ENCODE measurements at places on chromosomes 1 and 21.

DNA sequence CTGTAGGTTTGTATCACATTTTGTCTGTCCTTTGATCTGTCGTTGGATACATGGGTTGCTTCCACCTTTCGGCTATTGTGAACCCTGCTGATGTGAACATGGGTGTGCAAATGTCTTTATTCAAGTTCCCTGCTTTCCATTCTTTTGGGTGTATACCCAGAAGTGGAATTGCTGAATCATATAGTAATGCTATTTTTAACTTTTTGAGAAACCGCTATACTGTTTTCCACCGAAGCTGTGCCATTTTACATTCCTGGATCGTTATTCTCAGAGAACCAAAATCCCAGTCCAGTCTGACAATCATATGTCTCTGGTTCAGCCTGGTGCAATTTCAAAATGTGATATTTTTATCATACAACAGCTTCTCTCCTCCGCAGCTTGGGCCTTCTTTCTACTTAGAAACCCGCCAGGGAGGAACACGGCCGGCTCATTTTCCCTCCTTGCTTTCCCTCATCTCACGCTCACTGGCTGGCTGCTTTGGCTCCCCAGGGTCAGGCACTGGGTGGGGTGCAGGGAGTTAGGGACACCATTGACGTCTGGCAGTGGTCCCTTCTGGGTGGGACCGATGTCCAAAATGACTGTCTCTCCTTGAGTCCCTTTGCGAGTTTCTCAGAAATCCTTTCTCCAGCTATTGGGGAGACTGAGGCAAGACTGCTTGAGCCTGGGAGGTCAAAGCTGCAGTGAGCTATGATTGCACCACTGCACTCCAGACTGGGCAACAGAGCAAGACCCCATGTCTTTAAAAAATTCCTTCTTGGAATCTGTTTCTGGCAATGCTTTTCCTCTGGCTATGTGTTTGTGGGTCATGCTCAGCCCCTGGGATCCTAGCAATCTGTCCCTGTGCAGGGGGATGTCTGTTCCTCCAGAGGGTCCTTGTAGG, 73.5 kb upstream of the AKT3 start:
- DNase-seq, result no peak

DNA sequence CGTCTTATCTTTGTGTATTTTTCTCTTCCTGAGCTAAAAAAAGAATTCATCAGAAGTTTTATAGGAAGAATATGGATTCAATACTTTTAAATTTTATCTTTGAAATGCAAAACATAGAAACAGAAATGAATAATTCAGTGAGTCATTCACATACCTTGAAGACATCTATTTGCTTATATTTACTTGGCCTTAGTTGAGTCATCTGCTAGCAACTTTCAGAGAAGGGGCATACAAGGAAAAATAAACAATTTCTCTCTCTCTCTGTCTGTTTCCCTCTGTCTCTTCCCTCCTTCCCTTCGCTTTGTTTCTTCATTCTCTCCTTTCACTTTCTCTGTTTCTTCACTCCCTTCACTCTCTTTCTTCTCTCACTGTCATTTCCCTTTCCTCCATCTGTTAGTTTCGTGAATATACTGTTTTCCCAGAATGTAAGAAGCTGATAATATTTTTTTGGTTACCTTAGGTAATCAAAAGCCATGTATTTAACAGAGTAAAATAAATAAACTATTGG, 477.2 kb downstream of the BRINP3 start:
- DNase-seq, result no peak

DNA sequence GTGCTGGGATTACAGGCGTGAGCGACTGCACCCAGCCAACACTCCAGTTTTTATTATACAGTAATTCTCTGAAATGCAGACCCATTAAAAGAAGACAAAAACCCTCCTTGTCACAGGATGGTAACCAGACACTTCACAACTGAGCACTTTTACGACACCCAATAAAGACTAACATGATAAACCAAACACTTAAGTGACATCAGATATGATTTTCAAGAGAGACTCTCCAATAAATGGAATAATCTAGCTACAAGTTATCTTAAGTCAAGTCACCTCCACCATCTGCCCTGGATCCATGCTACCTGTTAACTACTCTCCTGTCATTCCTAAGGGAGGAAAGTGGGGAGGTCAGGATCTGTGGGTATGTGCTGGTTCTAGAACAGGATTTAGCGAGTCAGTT, 5.6 kb downstream of the GNG12 start:
- no peak for DNase-seq

- no peak for DNase-seq
Measured at GRCh38 chr1:246954126-246954525, 22.4 kb upstream of the AHCTF1 start.

DNA sequence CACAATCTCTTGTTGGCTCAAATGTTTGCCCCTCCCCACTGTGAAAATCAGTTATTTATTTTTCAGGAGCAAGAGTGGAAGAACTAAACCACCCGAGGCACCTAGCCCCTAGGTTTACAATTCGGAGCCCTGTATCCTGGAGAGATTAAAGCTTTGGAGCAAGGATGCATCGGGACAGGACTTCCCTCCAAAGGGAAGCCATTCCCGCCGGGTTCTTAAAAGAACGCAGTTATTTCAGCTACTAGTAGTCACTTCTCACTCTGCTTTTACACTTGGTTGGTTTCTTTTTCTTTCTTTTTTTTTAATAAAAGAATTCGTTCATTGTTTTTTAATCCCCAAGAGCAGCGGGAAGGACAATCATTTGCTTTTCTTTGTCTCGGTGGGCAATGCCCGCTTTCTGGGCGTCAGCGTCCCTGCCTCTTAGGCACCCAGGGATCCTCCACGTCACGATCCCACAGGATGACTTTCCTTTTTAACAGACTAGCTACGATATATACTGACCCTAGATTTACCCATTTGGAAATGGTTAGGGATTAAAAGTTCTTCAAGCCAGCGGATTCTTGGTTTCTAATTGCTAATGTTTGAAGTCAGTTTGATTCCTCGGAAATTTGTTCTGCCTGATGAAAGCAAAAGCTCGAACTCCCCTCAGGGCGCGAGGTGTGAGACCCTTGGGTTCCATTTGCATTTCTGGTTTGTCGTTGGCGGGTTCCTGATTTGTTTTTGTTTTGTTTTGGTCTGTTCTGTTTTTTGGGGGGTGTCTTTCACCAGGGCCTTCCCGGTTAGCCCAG, 9.0 kb downstream of the TBX15 start:
- no peak for DNase-seq

- no peak for DNase-seq
Measured at GRCh38 chr1:211985556-211986264, 49.6 kb downstream of the INTS7 start.

- peak; percentile 32 for DNase-seq
Measured at GRCh38 chr1:32066489-32066873, 6.3 kb upstream of the TMEM39B start.

DNA sequence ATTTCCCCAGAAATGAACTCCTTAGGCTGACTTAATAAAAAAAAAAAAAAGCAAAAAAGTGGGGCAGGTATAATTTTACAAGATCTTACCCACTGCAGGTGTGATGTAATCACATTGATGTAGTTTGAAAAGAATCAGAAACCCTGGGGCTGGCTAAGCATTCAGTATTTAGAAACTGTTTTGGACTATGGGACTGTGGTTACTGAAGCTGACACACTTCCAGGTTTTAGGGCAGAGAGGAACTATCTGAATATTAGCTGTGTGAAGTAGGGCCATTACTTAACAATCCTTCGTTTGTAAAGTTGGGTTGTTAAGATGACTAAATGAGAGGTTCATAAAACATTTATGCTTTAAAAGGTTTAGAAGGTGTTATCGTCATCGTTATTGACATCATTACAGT, 165.3 kb downstream of the FASLG start:
- no peak for DNase-seq

GRCh38 chr1:175530622-175531375, 212.6 kb downstream of the TNR start:
- DNase-seq, result no peak

GRCh38 chr1:193356249-193356648, 169.8 kb upstream of the B3GALT2 start:
- no peak for DNase-seq
